CD4-positive, alpha-beta T cell treated with Interleukin-10 for 1 hour (primary cell): ENCODE measurements at places on chromosomes 3 and 15.
A peak's percentile ranks its signal among the peaks of the same experiment; 100 is the strongest.

DNA sequence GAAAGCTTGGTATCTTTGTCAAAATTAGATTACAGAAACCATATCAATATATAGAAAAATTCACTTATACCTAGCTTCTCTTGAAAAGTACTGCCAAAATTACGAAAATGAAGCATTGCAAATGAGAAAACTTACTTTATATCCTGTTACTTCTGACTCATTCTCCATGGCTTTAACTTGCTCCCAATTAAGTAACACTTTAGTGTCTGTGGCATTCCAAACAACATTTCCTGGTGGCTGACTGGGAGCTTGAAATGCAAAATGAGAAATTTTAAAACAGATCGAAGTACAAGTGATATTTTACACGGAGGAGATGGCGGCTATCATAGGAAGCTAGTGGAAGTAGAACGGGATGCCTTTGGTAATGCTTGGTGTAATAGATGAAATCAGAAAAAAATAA, 347.3 kb downstream of the CNTN3 start:
- no peak for DNase-seq

DNA sequence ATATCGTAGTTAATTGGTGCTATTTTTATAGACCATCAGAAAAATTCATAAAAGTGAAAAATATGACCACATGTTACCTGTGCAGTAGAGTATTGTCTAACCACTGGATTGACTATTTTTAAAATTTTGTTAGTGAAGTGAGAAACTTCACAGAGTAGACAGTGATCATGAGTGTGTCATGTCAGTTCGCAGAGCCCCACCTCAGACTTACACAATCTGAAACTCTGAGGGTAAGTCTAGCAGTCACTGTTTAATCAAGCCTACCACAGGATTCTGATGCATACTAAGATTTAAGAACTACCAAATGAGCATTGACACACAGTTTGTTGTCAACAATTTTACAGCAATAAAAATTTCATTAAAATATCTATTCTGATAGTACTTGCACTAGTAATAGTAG, 552.9 kb upstream of the SUCLG2 start:
- no peak for DNase-seq

GRCh38 chr3:25287291-25287884, 140.7 kb upstream of the RARB start:
- DNase-seq: no peak

DNA sequence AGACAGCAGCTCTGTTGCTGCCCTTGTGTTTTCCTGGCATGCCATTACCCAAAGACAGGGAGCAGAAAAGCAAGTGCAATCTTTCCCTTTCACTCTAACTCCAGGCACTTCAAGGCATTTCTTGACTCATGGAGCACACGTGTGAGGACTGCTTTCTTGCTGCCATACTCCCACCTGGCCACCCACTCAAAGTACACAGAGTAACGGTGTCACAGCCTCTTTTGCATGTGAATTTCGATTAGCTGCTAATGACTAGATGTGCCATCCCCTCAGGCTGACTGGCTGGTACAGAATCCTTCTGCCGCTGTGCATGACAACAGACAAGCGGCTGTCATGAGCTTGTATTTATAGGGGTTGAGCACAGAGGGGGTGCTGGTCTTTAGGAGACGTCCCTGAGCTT, 380.6 kb downstream of the CTNNB1 start:
- DNase-seq: no peak

DNA sequence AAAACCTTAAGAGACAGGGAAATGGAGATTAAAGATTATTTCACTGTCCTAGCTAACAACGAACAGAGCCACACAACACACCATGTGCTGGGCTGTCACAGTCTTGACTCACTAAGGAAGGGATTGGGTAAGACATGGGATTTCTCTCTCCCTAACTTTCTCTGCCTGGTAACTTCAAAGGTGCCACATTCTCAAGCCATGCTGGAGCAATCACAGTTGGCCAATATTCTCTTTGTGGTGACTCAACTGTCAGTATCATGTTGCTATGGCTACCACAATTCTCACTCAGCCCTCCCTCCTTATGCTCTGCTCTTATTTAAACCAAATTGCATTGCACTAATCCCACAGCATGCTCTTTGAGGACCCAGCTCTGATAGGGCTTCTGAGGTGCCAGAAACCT, 74.0 kb downstream of the OXNAD1 start:
- peak; percentile 44 for DNase-seq

DNA sequence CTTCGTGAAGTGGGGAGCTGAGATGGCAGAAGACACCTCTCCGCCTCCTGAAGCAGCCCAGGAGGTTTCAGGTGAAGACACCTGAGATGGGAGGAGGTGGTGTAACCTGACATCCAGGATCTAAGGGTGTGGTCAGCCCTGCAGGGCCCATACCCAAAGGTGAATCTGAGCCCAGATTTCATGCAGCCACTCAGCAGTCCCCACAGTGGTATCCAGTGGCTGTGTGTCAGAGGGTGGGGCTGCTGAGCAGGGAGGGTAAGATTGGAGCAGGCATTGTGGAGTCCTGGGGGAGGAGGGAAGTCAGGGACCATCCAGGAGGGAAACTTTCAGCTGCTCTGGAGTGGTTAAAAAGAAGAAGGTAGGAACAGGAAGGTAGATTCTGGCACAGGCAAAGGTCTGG, 46.0 kb upstream of the SMAD6 start:
- no peak for DNase-seq

GRCh38 chr3:192010490-192010889, 549.5 kb downstream of the PYDC2 start:
- no peak for DNase-seq

- peak; percentile 27 for DNase-seq
Observed at GRCh38 chr15:58314593-58315216, 117.1 kb upstream of the LIPC start.

DNA sequence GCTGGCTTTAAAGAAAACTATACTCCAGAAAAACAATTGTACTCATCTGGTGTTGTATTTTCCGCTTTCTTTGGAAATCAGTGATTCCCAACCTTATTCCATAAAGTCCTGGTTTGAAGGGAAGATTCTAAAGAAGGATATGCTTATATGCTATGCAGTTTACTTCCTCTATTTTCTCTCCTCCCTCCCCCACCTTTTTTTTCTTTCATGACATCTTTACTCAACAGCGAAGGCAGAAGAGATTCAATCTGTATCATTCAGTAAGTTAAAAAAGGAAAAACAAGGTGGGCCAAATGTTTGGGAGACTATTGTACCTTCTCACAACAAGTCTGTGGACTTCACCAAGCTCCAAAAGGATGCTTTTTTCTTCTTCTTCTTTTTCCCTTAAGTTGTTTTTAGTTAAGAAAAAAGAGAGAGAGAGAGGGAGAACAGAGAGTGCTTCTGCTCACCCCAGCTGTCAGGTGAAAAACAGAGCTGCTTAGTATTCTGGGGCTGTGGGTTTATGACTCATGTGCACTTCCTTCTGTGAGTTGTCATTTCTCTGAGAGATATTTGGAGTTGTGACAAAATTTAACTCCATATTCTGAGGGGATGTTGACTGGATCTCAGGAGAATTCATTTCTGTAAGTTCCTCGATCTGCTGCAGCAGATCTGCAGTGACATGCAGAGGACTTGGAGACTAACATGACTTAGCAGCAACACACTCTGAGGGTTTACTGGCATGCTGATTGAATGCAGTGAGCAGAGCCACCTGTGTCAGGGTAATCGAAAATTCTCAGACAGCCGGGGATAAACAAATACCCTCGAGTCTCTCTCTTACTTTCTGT, 70.7 kb downstream of the SSR3 start:
- peak; percentile 68 for DNase-seq

- no peak for DNase-seq
Observed at GRCh38 chr15:49978121-49978520, 140.9 kb downstream of the ATP8B4 start.

GRCh38 chr15:33963831-33964664, 4.2 kb upstream of the CHRM5 start:
- peak; percentile 4 for DNase-seq

- no peak for DNase-seq
Observed at GRCh38 chr15:88717382-88718031, 78.7 kb downstream of the ISG20 start.

DNA sequence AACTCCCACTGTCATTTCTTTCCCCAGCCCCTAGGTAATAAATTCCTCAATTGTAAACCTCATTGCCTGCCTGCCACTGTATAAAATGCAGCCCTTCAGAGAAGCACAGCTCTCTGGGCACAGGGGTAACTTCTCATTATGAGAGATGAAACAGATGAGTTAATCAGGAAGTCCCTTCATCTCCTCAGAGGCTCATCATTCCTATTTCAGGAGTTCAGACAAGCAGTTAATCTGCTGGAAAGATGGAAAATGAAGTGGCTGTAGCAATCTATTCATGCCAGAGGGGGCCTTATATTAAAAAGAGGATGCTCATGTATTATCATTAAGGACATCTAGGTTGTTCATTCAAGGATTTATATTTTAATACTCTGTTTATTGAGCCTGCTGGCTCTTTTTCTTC, 519.5 kb upstream of the LMCD1 start:
- DNase-seq: no peak

DNA sequence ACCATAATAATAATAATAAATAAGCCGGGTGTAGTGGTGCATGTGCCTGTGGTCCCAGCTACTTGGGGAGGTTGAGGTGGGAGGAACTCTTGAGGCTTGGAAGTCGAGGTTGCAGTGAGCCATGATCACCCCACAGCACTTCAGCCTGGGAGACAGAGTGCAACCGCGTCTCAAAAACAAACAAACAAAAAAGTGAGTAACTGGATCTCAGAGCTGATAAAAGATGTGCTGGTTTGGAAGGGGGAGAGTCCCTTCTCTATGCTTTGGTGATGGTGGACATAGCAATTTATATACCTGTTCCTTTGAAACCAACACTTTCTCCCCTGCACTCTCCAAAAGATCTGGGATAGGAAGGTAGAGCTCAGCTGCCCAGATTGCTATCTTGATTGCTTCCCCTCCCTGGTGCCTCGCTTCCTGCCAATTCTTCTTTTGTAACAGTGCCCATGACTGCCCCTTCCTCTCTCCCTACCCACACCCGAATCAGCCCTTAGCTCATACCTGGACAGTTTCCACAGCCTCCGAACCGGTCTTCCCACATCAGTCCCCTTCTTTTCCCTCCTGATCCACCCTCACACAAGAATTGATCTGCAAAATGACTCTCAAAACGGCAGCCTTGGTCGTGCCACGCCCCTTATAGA, 55.1 kb upstream of the UBE2E1 start:
- no peak for DNase-seq

DNA sequence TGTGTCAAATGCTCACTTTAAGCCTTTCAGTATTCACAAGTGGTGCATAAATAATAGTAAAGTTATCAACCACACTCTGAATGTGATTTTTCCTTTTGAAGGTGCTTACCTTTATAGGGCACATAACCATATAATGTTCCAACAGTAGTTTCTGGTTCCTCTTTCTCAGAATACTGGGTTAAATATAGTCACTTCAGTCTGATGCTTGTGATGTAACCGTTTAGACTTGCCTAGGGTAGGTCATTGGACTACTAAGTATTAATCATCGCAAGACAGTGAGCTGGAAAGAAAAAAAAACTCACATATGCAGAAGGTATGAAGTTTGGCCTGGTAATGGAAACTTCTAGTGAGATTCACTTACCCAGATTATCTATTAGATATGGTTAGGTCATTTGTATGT, 1.9 kb downstream of the KBTBD8 start:
- DNase-seq: no peak

GRCh38 chr15:84946772-84947489, 34.7 kb upstream of the PDE8A start:
- no peak for DNase-seq

DNA sequence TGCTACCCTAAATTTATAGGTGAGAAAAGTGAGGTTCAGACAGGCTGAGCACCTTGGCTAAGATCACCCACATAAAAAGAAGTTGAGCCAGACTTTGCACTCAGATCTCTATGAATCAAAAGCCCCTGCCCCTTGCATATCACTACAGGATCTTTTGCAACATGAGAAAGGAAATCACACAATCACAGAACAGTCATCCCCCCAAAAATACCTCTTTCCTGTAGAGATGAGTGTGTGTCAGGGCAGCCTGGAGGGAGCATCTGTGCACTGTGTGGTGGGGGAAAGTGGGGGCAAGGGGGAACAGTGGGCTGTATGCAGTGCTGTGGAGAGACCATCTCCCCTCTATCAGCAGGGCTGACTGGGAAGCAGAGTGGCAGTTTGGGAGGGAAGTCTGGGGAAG, 46.6 kb downstream of the EPHB3 start:
- peak; percentile 44 for DNase-seq

DNA sequence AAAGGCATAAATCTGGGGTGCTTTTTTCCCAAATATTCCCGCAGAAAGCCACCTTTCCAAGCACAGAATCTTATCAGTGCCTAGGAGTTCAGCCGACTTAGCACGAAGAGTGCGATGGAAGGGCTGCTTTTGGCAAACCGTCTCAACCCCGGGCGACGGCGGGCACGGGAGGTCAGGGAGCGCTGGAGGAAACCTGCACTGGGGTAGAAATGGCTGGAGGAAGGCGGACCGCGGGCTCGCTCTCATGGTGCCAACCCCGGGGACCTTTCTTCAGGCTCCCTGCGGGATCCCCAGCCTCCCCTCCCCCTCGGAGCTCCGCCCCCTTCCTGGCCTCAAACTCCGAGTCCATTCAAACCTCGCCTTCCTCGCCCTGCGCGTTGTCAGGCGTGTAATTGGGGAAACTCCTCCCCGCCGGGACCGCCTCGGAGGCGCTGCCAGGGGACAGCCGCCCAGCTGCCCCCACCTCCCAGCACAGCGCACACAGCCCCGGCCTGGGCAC, at the start of gene GABRG3:
Gene GABRG3 (plus strand): TSS at position 470 of the 499 bp plus-strand sequence.
- no peak for DNase-seq

DNA sequence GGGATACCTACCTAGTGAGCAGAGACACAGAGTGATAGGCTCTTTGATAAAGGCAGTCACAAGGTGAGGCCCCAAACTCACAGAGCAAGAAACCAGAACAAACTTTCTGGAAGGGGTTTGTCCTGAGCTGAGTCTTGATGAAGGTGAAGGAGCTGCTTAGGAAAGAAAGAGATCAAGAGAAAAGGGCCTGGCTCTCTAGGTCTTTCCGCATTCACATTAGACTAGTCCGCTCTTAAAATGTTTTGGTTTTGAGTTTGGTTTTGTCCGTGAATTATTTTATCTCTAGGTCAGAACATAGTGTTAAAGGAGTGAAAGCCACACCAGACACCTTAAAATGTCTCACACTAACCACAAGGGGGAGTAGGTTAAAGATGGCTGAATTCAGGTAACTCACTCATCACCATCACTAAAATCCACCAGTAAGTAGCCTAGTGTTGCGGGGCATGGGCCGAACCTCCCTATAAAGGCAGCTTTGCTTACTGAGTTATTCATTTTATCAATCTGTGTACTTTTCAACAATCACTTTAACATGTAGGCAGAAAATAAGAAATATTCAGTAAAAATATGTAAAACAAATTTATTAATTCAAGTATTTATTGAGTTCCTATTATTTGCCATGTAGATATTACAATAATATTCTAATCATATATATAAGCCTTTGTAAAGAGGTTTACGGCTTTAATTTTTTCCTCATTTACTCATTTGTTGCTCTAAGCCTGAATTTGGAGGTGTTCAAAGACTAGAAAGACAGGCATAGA, 121.5 kb upstream of the TSC22D2 start:
- DNase-seq: peak; percentile 59

- DNase-seq: no peak
Observed at GRCh38 chr3:129413687-129414506, 14.5 kb downstream of the EFCAB12 start.

DNA sequence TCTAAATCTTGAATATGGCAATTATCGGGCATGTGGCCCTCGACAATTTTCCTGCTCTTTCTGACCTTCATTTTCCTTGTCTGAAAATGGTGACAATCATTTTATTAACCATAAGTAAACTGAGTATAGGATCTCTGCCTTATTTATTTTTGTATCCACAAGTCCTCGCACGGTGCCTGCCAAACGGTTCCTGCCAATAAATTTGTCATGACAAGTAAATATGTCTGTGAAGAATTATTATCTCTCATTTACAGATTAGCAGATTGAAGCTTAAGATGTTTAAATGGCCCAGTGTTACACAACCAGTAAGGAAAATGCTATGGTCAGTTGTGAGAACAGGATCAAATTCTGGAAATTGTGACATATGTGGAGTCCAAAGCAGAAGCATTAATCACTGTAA, 65.9 kb upstream of the ARL6 start:
- no peak for DNase-seq
